Calu3 (cell line): ENCODE measurements at places on chromosomes 5 and 9. TPM values are rescaled to one million over a fixed set of nuclear protein-coding genes. Genes with fewer than 3 reads are reported as not detected.

DNA sequence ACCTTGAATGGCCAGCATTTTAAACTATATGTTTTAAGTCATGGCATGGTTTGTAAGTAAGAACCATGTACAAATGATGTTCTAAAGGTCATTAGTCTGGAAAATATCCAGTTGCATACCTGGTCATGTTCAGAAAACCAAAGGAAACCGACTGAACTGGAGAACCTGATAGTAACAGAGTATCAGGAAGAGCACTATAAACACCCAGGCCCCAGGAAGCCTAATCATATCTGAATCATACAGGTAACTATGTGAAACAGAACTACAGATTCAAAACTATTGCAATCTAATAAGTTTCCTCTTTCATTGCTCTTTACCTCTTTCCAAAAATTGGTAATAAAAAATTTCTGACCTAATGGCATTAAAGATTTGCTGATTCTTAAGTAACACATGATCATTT, 500.3 kb downstream of the ARHGEF28 start:
- DNase-seq, result no peak

- no peak for DNase-seq
These were observed 22.4 kb upstream of the TNFSF15 start for GRCh38 chr9:114828303-114828650.

- no peak for DNase-seq
These were observed 62.3 kb downstream of the STRBP start for GRCh38 chr9:123206065-123206464.

The TRIM41 gene
- 33.5 and 34.2 TPM in 2 replicates for total RNA-seq

- DNase-seq, result no peak
These were observed 83.0 kb upstream of the IFNE start for GRCh38 chr9:21565155-21565554.

DNA sequence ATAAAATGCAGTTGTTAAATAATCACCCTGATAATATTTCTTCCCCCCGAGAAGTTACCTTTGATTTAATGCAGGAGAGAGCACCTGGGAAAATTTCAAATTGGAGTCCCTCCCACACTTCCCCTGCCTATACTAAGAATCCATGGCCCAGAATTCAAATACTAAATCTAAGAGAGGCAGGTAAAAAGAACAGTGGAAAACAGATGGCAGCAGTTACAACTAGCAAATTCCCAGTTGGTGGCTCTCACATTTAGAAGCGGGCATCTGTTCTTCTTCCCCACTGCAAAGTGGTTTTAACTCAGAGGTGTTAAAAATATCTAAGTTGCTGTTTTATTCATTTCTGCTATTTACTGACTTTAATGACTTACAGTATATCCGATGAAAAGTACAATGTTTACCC, 210.4 kb upstream of the ELAVL2 start:
- no peak for DNase-seq

The SAPCD2 gene
- total RNA-seq, result 38.4 and 41.1 TPM in 2 replicates

GRCh38 chr5:172605466-172605865, 35.6 kb upstream of the NEURL1B start:
- no peak for DNase-seq

DNA sequence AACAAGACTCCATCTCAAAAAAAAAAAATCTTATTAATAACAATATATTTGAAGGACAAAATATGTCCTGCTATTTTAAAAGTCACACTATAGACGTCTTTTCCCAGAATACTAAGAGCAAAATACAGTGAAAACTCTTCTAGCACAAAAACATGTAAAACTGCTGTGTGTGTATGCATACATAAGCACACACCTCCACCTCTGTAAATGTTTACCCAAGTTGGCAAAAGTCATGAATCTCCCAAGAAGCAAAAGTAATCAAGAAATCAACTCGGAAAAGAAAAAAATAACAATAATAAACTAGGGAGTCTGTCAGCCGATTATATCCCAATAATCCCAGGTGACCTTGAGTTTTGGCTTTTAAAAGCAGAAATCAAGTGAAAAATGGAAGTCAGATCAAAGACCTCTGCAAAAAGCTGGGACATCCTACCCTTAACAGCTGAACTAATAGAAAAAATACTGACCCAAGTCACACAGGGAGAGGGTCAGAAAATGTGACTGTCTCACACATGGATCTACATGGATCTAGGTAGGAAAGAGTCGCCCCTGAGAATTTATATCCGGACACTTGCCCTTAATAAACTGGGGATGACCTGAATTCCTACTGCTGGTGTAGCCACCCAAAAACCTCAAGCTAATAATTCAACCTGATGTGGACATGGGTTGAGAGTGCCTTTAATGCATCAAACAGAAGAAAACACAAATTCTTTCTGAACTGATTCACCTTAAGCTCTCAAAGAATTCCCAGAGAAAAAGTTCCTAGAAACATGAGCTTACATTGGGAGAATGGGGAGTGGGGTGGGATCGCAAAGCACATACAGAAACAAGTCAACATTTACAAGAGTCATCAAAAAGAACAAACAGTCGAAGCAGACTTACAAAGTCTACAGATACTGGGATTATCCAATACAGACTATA, 29.9 kb downstream of the LPAR1 start:
- DNase-seq, result no peak

The PCDHA13 gene
- 2.0 and 2.3 TPM in 2 replicates for total RNA-seq

The CCDC127 gene
- 7.3 and 7.8 TPM in 2 replicates for total RNA-seq

The HMGCR gene
- total RNA-seq, result 188 and 224 TPM in 2 replicates

GRCh38 chr5:57455511-57456455, 26.8 kb downstream of the ACTBL2 start:
- peak; percentile 56 for DNase-seq

The TPPP gene
- total RNA-seq, result 0.38 and 0.51 TPM in 2 replicates

GRCh38 chr9:135077497-135078200, 9.8 kb upstream of the OLFM1 start:
- DNase-seq, result no peak

GRCh38 chr5:1751026-1751863, 48.4 kb downstream of the MRPL36 start:
- DNase-seq, result no peak

The NSUN2 gene
- total RNA-seq, result 90.7 and 91.2 TPM in 2 replicates

GRCh38 chr5:166399781-166400180, 1891.7 kb upstream of the WWC1 start:
- no peak for DNase-seq

- DNase-seq, result no peak
These were observed 432.3 kb upstream of the DAB2 start for GRCh38 chr5:39857041-39857440.

GRCh38 chr9:96242811-96243210, 59.2 kb downstream of the HSD17B3 start:
- DNase-seq, result no peak

DNA sequence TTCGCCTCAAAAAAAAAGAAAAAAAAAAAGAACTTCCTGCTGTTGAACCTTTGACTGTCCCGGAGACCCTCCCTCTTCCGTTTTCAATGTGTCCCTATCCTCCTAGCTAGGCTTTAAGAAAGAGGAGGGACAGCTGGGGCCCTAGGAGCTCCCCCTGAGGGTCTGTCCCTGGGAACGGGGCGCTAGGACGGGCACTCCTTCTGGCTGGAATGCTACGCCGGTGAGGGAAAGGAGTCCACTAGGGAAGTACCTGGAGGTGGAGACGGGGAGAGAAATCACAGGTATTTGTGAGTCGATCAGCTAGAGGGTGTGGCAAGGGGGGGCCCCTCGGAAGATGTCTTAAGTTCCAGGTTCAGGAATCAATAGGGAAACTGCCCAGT, 4.6 kb downstream of the SIT1 start:
- DNase-seq, result peak; percentile 57

- DNase-seq, result no peak
These were observed 119.1 kb downstream of the DPYSL3 start for GRCh38 chr5:147390654-147391225.

- DNase-seq, result no peak
These were observed 5.3 kb downstream of the CDKN2AIPNL start for GRCh38 chr5:134406390-134406789.

DNA sequence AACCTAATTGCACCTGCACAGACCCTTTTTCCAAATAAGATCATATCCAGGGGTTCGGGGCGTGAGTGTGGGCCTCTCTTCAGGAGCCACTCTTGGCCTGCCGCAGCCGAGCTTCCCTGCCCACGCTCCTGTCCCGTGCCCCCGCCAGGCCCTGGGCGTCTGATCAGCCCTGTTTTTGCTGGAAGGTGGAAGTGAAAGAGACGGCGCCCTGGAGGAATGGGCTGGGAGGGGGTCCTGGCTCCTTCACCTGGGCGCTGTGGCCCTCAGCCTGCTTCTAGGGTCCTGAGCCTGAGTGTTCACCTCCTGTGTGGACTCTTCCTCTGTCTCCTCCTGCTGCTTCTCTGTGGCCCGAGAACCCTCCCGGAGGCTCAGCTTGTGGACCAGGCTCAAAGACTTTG, 11.2 kb upstream of the COL5A1 start:
- DNase-seq, result no peak

DNA sequence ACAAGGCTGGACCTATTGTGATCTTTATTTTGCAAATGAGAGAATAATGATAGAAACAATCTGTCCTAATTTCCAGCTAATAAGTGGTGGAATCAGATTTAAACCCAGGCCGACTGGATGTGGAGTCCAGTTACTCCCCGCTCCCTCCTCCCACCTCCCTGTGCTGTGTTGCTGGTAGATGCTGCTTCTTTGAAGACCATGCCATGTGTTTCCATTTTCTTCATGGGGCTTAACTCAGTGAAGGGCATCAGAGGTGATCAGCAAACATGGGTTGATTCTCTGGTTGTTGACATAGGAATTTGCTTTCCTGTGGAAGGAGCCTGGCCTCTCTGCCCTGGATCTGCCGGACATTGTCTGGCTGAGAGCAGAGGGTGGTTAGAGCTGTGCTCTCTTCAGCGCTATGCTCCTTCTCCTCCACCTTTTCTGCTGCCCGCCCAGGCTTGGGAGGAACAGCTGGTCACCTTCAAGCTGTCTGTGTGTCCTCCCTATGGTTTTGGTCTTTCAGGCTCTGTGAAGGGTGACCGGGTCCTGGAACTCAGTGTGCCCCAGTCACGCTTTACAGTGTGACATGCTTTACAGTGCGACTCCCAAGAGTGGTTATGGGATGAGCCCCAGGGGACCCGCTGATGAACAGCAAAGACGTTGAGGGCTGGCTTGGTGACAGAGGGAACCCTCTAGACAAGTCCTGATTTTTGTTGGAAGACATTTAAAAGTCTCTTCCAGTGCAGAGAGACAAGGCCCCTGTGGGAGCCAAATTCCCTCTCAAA, 68.4 kb upstream of the RPS23 start:
- DNase-seq, result no peak

The GRIA1 gene
- total RNA-seq, result not detected in 2 replicates

DNA sequence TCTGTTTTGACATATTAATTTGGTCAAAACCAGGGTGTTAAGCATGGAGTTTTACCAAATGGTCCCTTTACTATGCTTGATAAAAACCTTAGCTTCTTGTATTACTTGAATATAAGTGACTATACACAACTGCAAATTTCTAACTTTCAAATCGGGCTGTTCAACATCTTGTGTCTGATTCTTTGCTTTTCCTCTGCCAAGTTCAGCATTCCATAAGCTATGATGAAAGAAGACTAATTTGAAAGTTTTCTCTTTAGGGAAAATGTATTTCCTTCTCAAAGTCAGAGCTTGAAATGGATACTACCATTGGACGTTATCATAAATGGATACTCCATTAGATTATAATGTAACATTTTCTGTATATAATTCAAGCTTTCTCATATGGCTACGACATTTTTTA, 792.9 kb downstream of the EFNA5 start:
- no peak for DNase-seq

GRCh38 chr9:94096819-94097577, 12.7 kb downstream of the PTPDC1 start:
- no peak for DNase-seq

The PCDHGA4 gene
- 0.07 TPM in 2 replicates for total RNA-seq

- no peak for DNase-seq
These were observed 30.9 kb upstream of the ABLIM3 start for GRCh38 chr5:149110406-149110805.

The CKS2 gene
- total RNA-seq, result 99.5 and 116 TPM in 2 replicates

DNA sequence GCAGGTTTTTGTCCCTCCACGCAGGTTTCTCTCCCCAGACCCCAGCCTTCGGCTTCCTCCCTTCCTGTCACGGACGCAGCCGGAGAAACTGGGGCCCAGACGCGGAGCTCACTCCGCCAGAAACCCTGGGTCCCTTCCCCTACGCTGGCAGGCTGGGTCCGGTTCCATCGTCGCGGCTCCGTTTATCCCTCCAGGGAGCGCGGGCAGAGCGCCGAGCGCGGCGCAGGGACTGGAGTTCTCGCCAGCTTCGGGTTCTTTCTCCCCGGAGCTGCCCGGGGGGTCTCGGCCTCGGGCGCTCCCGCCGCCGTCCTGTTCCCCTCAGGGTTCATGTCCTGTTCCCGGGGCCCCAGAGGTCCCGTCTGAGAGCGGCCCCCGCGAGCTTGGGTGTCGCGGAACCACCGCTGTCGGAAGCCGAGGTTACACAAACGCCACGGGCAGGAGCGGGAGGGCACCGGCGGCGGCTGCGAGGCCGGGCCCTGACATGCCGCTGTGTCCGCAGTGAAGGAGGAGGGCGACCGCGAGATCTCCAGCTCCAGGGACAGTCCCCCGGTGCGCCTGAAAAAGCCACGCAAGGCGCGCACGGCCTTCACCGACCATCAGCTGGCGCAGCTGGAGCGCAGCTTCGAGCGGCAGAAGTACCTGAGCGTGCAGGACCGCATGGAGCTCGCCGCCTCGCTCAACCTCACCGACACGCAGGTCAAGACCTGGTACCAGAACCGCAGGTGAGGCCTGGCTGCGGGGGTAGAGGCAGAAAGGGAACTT, 4.6 kb downstream of the BARHL1 start:
- no peak for DNase-seq

DNA sequence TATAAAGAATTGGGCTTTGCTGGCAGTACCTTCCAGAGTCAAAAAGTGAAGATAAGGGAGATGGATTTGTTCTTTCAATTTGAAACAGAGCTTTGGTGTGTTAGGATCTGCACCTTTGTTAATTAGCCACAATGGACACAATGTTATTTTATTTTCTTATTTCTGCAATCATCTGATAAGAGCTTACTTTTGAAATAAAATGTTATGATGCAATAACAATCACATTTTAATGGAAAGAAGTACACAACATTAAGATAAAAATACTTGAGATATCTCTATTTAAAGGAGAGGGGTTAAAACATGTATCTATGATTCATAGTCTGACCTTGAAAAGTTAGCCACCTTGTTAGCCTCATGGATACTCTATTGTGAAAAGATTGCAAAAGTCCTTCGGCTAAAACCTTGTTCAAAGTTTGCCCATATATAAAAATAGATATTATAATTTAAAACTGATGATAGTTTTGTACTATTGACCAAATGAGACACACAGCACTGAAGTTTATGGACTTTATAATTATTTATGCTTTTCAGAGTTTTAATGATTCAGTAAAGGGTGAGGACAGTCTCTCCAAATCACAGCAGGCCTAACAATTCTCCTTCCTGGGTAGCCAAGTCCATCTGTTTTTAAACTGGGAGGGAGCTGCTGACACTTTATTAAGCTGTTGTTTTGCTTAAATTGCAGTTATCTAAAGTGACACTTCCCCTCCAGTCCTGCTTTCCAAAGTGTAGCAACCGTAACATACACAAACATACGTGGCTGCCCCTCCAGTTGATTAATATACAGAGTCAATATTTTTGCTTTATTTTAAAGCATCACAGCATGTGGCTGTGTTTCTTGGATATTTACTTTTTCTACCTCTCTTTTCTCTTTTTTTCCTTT, 47.6 kb upstream of the DAP start:
- no peak for DNase-seq

GRCh38 chr5:83204651-83205050, 127.3 kb downstream of the XRCC4 start:
- no peak for DNase-seq
